ENCODE measurements at places on chromosomes 6 and 20.

- peak; percentile 57 for DNase-seq
Observed at GRCh38 chr6:166629628-166630027, 2.6 kb upstream of the RPS6KA2 start.

- DNase-seq = no peak
Observed at GRCh38 chr20:19697415-19697814, 60.6 kb upstream of the RIN2 start.

DNA sequence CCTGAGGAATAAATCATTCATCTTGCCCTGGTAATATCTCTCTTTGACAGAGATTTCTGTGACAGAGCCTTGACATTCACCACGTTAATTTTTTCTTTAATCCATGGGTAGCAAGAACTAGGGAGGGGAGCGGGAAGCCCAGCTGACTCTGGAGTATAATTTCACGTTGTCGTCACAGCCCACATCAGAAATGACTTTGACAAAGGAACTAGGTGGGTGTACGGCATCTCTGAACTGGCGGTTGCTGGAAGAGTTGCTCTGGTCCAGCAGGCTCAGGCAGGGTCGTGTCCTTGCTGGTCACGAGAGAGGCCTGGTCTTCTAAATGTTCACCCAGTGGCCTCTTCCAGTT, 397.1 kb upstream of the CNR1 start:
- no peak for DNase-seq

GRCh38 chr6:12637960-12638641, 78.5 kb upstream of the PHACTR1 start:
- peak; percentile 81 for DNase-seq

DNA sequence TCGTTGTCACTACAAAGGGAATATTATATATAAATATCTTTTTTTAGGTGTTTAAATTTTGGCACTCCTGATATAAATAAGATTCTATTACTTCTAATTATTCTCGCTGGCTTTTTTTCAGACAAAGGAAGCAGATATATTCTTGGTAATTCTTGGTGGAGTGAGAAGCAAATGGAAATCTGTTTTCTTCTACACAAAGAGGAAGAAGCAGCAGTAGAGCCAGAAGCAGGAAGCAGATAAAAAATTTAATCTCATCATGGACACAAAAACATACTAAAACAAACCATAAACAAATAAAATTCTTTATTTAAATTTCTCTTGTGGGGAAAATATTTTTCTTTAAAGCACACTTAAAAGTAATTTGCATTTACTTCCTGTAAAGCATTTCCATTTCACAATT, 3.7 kb upstream of the KIAA0319 start:
- DNase-seq = no peak

DNA sequence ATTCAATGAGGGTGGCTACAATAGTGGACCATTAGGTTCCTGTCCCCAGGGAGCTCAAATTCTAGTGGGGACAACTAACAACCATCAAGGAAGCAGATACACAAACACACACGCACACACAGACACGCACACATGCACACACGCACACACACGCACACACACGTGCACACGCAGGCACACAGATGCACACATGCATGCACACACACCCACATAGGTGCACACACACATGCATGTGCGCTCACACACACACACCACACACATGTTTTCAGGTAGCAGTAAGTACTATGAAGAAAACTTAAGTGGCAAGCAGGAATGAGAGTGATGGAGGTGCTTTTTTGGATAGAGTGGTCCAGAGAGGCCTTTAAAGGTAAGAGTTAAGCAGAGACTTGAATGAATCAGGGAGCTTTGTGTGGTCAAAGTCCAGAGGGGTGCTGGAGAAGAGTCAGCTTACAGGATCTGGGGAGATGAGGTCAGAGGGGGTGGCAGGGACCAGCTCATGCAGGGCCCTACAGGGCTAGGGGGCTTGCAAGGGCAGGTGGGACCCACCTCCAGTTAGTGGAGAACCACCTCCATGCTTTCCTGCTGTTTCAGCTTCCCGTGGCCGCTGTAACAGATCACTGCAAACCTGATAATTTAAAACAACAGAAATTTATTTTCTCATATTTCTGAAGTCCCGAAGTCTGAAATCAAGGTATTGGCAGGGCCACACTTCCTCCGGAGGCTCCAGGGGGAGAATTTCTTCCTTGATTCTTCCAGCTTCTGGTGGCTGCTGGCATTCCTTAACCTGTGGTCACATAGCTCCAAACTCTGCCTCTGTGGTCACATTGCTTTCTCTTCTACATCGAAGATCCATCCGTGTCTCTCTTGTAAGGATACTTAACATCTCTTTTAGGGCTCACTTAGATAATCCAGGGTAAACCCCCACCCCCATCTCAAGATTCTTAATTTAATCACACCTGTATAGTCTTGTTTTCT, 6.9 kb upstream of the NSFL1C start:
- no peak for DNase-seq

DNA sequence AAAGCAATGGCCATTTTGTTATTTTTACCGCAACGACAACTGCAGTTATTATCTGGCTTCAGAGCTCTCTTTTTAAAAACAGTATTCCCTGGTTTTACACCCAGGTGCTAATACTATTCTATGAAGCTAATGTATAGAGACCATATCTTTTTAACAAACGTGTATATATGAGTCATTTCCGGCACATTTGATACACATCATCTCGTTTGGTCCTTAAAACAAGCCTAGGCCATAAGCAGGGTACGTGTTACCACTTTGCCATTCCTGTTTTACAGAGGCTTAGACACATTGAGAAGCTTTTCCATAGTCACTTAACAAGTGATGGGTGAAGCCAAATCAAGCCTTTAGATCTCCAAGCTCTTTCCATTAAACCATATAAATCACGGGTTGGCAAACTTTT, 5.5 kb downstream of the TRAF3IP2 start:
- no peak for DNase-seq
